ENCODE measurements at places on chromosomes 4 and X.

DNA sequence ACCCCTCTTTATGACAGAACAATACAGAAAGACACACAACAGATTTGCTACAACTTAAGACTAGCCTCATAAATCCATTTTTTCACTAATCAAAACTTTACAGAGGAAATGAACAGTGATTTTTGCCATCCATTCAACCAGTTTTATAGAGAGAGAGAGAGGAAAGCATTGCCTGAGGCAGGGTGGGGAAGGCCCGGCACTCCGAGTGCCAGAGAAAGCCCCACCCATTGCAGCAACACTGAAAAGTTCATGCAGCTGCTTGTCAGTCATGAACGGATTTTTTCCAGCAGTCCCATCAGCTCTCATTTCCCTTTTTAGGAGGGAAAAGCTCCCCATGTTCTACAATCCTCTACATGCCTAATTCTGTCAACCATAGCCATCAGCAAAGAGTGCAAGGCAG, 236.9 kb downstream of the CHIC1 start:
- no peak for DNase-seq

GRCh38 chrX:134619838-134620237, 38.4 kb downstream of the PLAC1 start:
- no peak for DNase-seq

DNA sequence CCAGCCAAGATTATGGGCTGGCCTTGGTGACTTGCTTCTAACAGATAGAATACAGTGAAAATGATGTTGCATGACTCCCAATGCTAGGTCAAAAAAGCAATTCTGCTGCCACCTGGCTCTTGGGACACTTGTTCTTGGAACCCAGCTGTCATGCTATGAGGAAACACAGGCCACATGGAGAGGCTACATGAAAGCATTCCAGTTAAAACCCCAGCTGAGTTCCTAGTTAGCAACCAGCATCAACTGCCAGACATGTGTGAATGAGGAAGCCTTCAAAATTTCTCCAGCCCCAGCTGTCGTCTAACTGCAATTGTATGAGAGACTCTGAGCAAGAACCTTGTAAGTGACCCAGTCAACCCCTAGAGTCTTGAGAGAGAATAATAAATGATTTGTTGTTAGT, 105.2 kb upstream of the FGF16 start:
- no peak for DNase-seq

- no peak for DNase-seq
Measured at GRCh38 chr4:125760956-125761355, 446.2 kb downstream of the FAT4 start.

- DNase-seq: no peak
Measured at GRCh38 chr4:133498149-133498548, 349.1 kb downstream of the PCDH10 start.
